Stimulated activated CD8-positive, alpha-beta memory T cell treated with anti-CD3 and anti-CD28 coated beads, Interleukin-15, amount 100 ng/mL, for 24 hours (primary cell): ENCODE measurements at places on chromosomes 2 and 18.

- DNase-seq, result no peak
Observed at GRCh38 chr18:53800171-53800570, 424.3 kb downstream of the MBD2 start.

DNA sequence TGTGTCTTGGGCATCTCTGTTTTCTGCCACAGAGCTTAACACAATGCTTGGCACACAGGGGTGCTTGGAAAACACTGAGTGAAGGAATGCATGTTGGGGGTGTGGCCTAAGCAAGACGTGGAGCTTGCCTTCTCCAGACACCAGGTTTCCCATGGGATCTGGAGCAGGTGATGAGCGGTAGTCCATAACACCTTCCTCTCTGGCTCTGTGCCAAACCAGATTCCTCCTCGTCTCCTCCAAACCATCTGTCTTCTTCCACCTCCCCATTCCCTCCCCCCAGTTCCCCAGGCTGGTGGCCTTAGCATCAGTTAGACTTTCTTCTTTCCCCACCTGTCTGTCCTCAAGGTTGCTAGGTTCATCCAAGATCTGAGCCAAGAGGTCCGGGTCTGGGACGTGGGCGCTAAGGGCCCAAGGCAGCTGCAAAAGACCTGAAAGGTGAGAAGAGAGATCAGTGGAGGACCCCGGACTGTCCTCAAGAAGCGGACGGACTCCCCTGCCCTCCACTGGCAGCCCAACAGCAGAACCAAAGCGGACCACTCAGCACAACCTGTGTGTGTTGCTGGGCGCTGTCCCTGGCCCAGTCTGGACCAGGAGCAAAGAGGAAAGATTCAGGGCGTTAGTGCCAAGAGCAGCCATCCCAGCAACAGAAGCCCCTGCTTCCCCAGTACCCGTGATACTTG lies 1.2 kb upstream of the ITM2C start:
- no peak for DNase-seq

DNA sequence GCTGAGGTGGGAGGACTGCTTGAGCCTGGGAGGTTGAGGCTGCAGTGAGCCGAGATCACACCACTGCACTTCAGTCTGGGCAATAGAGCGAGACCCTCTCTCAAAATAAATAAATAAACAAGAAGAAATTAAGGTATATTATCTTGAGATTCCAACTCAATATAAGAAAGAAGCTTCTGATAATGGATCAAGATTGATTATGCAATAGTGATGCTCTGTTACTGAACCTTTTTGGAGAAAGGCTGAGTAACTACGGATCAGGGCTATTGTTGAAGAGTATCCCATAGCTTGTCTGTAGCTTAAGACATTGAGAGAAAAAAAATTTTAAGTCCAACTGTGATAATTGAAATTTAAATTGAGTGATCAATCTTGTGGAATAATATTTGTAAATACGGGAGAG lies 17.7 kb downstream of the GULP1 start:
- DNase-seq, result no peak

GRCh38 chr2:112166806-112167499 lies 28.8 kb downstream of the FBLN7 start:
- DNase-seq, result no peak

DNA sequence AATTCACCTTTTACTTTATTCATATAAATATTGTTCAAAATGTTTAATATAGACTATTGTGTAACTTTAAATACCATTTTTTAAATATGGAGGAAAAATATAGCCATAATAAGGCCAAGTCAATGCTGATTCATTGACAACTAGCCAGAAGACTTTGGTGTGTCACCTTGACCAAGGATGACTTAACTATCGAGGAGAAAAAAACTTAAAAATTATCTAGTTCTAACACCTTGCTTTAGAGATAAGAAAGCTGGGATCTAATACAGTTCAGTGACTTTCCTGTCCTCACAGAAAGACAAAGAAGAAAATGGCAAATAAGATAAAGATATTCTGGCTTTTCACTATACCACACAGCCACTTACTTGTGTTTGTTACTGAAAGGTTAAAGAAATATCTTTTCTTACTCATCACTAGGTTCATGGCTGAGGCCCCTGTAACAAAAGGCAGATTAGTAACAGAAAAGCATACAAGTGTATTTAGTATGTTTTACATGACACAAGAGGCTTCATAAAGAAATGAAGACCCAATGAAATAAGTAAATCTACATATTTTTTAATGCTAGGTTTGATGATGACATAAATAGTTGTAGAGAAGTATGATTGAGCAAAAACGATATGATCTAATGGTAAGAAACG lies 65.9 kb upstream of the LRRTM1 start:
- no peak for DNase-seq

DNA sequence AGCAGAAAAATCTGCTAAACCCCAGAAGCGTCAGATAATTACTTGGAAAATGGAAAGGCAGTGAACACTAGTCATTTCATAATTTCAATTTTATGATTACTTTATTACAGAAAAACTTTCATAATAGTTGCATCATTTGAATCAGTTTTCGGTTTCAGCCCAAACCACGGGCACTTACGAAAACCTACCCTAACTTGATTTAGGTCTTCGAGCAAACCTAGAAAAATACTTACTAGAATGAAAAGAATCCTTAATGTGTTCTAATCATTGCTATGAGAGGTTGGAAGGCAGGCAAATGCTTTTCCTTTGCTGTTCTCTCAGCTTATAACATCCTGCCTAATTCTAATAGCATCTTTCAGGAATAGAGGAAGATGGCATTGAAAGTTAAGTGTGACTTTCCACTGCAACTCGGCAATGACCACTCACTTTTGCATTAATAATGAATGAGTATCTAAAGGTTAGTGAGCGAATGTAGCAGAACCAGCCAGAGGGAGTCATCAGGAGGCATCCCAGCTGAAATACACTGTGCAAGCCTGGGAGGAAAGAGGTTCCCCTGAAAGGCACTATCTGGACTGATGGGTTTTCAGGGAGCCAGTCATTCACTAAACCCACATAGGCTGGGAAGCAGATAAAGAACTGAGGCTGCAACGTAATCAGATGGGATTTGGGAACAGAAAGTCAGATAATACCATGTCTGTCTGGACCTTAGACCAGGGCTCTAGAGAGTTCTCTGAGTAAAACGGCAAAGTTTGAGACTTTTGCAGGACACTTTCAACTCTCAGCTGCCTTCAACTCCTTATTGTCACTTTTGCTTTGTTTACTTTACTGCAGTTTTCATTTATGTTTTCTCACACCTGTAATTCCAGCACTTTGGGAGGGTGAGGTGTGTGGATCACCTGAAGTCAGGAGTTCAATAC lies 520.8 kb downstream of the RNF144A start:
- DNase-seq, result no peak

- DNase-seq, result no peak
Observed at GRCh38 chr2:117833911-117834310, 19.4 kb downstream of the DDX18 start.

DNA sequence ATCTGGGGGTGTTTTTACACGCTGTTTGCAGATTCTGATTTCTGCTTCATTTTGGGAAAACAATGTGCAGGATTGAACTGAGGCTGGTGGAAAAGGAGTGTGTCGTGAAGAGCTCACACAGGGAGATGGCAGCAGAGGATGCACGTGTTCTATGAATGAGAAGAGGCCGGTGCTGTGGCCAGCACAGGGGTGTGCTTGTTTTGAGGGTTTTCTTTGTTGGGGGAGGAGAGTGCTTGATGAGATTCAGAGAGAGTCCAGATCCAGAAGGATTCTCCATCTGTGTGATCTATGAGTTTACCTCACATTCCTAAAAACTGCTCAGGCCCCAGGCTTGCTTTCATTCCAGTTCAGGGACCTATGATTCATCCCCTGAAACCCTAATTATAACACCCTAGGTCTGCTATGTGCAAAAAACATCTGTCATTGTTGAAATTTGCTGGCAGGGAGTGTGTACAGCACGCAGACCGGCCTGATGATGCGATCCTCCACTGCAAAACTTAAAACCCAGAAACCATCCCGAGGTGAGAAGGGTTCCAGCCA lies 12.1 kb downstream of the TGFA start:
- no peak for DNase-seq

DNA sequence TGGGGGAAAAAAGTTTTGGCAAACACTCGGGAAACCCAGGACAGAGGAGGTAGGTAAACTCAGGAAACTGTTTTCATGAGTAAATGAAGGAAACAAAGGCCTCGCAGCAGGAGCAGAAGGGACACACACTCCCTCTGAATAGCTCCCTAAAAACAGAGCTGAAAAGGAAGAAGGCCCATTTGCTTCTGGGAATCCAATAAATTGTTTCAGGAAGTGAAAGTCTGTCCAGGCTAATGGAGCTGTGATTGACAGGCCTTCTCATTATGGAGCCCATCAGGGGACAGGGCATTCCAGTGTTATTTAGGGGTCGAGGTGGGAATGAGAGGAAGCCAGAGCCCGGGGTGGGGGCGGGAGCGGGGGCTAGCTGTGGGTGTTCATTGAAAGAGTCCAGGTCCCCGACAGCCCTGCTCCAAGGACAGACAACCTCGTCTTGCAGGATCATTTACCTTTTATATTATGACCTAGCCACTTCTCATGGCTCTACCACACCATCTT lies 81.2 kb downstream of the GBX2 start:
- DNase-seq, result no peak

GRCh38 chr2:31141443-31142085 lies 3.3 kb upstream of the GALNT14 start:
- no peak for DNase-seq

DNA sequence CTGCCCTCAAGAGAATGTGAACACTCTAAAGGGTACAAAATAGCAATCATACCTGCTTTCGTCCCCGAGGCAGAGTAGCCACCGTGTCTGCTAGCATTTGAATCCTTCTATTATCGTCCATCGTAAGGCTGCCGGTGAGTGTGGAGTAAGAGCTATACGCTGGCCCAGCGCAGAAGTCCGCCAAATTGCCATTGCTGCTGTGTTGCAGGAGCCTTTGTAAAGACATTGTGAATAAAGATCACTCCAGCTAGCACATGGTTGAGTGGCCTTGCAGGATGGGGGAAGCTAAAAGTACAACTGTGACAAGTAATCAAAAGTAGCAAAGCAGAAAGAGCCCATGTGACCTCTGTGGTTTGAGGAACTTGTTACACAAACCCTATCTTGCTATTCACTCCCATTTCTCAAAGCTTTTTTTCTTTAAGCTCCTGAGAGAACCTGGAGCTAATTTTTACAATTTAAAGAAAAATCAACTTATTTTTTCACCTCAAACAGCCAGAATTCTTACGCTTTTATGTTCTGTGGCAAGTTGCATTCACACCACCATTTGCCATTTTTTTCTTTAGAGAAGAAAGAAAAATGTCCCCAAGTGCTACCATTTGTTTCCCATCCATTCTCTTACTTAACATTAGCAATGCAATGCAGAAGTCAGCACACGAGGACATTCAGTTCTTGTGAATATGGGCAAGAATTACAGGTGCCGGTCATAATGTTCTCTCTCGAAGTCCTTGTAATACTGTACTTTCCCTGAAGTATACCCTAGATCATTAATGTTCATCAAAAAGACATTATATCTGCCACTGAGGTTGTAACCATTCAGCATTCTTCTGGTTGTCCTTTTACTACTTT lies at the start of gene CYTIP:
Gene CYTIP, minus strand, starts transcription at position 295 of the 846 bp plus-strand sequence. Its CDS starts 69 bp downstream, at position 226.
- DNase-seq, result no peak

DNA sequence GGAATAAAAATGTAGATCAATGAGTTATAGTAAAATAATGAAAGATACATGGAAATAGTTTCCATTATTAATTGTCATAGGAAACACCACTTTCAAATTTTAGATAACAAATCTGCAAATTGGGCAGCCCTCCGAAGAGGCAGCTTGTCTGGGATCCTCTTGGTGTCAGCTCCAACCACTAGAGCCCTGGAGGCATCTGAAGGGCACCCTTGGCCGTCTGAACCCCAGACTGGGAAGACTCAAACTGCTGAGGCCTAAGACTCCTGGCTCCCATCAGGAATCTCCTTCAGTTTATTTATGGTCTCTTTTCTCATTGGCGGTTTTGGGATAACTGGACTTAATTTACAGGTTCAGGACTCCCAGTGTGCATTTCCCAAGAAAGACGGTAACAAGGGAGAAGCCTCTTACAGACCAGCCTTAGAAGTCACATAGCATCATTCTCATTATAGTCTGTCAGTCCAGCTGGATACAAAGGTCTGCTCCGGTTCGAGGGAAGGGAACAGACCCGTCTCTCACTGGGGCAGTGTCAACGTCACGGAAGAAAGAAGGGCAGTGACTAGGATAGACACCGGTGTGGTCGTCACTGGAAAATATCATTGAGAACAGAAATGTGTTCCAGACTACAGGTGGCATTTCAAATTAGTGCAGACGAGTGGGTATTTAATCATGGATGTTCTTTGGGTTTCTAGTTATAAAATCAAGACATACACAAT lies 390.7 kb upstream of the NETO1 start:
- DNase-seq, result no peak

- DNase-seq, result no peak
Observed at GRCh38 chr2:240896871-240897692, 1.1 kb upstream of the MAB21L4 start.

GRCh38 chr2:165743442-165743841 lies 50.6 kb downstream of the GALNT3 start:
- no peak for DNase-seq

- DNase-seq, result no peak
Observed at GRCh38 chr2:126674075-126674744, 18.3 kb downstream of the GYPC start.

DNA sequence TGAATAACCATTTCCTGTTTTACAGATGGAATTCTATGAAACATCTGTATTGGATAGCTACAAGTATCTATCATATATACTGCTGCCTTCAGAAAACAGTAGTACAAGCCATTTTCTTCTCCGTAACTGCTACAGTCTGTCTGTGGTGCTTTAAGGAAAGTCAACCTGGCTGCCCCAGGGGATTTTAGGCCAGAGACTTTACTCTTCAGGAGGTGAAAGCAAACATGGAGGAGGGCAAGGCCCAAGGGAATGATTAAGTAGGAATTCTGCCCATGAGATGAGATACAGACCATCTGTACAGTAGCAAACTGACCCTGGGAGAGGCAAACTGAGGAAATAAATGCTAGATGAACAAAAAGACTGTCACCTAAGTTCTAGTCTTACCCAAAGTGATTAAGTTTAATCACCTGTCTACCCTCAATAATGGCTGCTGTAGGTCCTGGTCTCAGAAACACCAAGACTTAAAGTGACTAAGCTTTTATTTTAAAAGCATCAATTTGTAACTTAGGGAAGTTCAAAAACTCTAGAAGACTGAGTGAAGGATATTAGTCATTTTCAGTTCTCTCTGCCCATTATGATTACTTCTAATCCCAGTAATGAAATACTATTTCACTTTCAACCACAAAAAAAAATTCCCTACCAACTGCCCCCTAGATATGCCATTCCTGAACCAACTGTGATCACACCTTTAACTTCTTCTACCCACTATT lies 14.8 kb downstream of the MBD2 start:
- no peak for DNase-seq

GRCh38 chr2:216698895-216699294 lies 3.5 kb upstream of the IGFBP5 start:
- no peak for DNase-seq

- no peak for DNase-seq
Observed at GRCh38 chr18:48599391-48599790, 60.6 kb downstream of the CTIF start.

- DNase-seq, result no peak
Observed at GRCh38 chr2:18924386-18924785, 335.0 kb upstream of the NT5C1B start.
